ENCODE measurements at places on chromosomes 16 and 17. TPM values are rescaled to one million over a fixed set of nuclear protein-coding genes. Genes with fewer than 3 reads are reported as not detected.

- no peak for DNase-seq
Observed at GRCh38 chr16:19213885-19214284, 45.8 kb downstream of the SYT17 start.

Gene SULT1A2
- not detected for total RNA-seq

DNA sequence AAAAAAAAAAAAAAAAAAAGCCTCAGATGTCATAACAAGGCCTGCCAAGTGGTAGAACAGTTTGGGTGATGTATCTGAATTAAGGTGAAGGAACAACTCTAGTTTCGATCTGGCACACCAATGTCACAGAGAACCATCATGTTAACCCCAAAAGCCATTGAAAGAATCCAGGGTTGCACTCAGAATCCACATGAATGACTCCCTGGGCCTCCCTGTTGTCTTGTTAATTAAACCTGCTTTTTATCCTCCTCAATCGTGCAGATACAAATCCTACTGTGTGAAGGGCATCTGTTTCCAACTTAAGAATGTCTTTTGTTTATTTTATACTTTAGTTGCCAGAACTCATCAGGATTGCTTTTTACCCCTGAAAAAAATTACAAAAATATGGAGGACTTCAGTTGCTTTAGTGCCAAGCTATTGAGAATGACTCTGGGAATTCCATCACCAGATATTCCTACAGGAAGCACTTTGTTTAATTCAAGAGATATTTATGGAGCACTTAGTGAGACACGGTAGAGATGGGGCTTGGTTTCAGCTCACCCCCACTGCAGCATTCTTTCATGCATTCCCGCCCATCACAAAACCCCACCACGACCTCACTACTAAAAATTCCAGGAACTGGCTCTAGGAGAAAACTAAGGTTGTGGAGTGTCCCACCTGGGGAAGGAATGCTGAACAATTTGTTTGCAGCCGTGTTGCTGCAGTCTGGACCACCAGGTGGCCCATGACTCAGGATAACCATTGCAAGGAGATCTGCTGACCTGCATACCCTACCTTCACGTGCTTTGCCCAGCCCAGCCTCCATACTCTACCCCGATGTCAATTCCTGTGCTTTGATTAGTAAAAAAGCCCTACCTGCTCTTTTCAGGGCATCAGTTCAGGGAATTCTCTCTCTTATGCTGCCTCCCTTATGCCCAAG lies 63.8 kb upstream of the GPRC5B start:
- no peak for DNase-seq

Gene KRT25
- 0.05 TPM for total RNA-seq

Gene IL21R
- total RNA-seq = 0.29 TPM

GRCh38 chr16:58948244-58948643 lies 214.1 kb upstream of the GOT2 start:
- no peak for DNase-seq

Data from SK-MEL-5 (cell line).